HCEC 1CT (cell line): ENCODE measurements at places on chromosomes 7 and 10.

- DNase-seq, result no peak
Observed at GRCh38 chr10:60901561-60902235, 42.3 kb downstream of the RHOBTB1 start.

DNA sequence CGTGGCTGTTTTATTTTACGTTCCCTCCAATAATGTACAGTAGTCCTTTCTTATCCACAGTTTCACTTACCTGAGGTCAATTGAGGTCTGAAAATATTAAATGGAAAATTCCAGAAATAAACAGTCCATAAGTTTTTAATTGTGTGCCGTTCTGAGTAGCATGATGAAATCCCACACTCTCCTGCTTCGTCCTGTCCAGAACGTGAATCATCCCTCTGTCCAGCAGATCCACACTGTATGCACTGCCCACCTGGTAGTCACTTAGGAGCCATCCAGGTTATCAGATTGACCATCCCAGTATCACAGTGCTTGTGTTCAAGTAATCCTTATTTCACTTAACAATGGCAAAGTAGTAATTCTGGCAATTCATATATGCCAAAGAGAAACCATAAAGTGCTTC lies 46.3 kb downstream of the STARD3NL start:
- no peak for DNase-seq

GRCh38 chr7:16841681-16842080 lies 36.9 kb upstream of the AGR2 start:
- no peak for DNase-seq

- DNase-seq, result peak; percentile 80
Observed at GRCh38 chr7:56105508-56105907, 768 bp downstream of the CHCHD2 start.

DNA sequence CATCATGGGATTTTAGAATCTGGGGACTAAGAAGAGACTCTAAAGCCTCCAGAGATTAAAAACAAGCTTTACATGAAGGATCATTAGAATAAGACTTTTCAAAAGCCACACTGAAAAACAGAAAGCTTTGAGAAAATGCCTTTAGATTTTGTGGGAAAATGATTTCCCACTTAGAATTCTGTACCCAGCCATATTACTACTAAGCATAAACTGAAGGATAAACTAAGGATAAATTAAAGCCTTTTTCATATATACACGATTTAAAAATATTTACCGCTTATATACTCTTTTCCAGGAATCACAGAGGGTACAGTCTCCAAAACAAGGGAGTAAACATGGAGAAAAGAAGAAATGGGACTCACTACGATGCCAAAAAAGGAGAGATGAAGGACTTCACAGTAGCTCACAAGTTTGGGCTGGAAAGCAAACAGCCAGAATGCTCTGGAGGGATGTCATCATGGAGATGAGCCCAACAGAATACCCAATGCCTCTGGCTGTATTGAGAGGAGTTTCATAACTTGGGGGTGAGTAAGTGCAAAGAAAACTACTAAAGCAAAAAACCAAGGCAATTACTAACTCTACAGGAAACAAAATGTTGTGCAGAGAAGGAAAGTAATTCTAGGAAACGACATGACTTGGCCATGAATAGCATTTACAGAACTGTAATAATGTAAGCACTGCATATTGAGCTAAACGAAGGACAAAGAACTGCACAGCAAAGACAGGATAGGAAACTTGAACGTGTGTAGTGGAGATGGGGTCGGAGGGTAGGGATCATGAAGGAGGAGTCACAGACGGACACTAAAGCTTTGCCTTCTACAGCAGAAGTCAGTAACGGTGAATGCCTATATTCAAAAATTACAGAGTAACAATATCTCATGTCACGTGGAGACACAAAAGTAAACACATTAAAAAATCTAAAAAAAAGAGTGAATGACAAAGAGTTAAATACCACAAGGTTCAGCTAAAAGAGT lies 61.4 kb upstream of the ASAH2 start:
- DNase-seq, result peak; percentile 83

DNA sequence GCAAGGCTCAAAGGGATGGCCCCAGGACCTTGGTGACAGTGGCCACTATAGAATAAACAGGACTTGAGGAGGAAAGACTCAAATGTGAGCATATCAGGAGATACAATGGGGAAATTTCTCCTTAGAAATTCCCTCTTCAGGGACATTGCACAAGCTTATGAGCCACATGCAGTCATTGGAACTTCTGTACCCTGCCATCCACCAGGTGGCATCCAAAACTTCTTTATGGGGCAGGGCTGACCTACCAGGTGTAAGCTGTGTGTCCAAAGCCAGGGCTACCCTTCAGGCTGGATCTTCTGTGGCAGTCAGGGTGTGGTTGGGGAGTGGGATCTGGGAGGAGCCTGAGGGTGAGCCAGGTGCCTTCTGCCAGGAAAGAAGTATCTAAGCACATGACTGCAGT lies 36.6 kb upstream of the LRRC18 start:
- no peak for DNase-seq

DNA sequence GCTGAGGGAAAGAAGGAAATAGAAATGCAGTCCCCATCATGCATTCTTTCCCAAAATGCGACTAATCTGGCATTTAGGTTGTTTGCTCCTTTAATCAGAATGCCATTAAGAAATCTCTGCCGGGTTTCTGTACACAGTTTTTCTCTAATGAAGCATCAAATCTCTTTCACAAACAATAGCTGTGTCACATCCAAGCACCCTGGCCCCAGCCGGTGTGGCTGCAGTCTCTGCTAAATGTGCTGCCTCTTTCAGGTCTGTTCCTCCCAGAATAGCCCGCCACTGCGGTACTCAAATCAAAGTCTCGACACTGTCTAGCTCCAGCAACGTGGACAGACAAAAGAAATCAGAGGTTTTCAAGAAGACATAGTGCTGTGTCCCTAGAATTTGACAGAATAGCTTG lies 343.8 kb downstream of the KCNMA1 start:
- DNase-seq, result no peak

- DNase-seq, result no peak
Observed at GRCh38 chr7:14095233-14095950, 105.9 kb upstream of the ETV1 start.

DNA sequence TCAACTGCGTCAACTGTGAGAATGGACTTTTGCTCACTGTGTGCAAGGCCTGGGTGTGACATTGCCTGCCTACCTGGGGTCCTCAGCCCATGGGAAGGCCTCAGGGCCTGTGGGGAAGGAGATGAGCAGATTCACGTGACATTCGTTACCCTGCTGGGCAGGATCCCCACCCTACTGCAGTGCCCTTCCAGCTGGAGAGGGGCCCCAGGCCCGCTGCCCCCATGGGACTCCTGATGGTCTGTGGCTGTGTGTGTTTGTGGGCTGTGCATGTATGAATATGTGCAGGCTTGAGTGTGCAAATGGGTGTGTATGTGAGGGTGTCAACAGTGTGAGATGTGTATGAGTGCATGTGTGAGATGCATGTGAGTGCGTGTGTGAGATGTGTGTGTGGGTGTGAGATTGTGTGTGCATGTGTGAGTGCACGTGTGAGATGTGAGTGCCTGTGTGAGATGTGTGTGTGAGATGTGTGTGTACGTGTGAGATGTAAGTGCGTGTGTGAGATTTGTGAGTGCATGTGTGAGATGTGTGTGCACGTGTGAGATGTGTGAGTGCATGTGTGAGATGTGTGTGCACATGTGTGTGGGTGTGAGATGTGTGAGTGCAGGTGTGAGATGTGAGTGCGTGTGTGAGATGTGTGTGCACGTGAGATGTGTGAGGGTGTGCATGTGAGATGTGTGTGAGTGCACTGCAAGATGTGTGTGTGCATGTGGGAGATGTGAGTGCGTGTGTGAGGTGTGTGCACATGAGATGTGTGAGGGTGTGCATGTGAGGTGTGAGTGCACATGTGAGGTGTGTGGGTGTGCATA lies 29.7 kb downstream of the PPIF start:
- no peak for DNase-seq

- DNase-seq, result no peak
Observed at GRCh38 chr10:78653555-78653954, 415.2 kb upstream of the ZMIZ1 start.

- DNase-seq, result no peak
Observed at GRCh38 chr10:123878666-123879303, 12.8 kb downstream of the CPXM2 start.

GRCh38 chr10:59865101-59865500 lies 41.3 kb downstream of the CCDC6 start:
- peak; percentile 13 for DNase-seq

- DNase-seq, result no peak
Observed at GRCh38 chr10:128230401-128230800, 104.2 kb upstream of the MKI67 start.

DNA sequence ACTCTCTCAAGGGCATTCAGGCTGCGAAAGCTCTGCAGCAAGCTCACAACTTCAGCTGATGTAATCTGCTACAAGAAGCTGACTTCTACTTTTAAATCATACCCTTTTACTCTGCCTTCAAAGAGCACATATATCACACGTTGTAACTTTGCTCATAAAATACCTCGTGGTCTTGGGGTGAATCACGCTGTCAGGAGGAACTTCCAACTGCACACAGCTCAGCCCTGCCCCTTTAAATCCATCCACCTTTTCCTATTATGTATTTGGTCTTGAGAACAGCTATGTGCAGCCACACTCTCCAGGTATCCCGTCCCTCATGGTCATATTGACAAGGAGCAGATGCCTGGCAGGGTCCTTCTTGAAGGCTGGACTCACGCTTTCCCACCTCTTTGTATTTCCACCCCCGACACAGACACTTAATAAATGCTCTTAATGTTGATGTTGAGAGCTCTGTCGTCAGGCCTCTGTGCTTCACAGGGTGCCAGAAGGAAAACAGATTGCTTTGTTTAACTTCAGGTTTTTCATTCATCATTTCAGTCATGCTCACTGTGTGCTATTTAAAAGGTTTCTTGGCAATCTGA lies 47.6 kb downstream of the ICA1 start:
- DNase-seq, result peak; percentile 17

GRCh38 chr7:107660381-107661080 lies at the start of gene SLC26A4:
Gene SLC26A4, plus strand, starts transcription at chr7:107660828. Its CDS starts 814 bp downstream, at chr7:107661642.
- DNase-seq, result no peak

DNA sequence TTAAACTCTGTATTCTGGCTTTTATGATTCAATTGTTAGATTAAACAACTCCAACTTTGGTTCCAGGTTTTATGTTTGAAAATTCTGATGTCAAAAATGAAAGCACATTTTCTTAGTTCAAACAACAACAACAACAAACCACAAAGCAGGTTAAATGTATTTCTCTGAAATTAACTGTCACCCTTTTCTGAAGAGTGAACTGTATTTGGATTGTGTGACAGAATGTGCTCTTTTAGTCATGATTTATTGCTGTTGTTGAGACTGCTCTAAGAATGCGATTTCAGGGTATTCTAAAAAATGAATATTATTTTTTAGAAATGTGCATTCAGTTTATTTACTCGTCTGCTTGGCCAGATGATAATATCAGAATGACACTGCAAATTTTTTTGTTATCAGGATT lies 144.1 kb downstream of the GNAI1 start:
- no peak for DNase-seq

DNA sequence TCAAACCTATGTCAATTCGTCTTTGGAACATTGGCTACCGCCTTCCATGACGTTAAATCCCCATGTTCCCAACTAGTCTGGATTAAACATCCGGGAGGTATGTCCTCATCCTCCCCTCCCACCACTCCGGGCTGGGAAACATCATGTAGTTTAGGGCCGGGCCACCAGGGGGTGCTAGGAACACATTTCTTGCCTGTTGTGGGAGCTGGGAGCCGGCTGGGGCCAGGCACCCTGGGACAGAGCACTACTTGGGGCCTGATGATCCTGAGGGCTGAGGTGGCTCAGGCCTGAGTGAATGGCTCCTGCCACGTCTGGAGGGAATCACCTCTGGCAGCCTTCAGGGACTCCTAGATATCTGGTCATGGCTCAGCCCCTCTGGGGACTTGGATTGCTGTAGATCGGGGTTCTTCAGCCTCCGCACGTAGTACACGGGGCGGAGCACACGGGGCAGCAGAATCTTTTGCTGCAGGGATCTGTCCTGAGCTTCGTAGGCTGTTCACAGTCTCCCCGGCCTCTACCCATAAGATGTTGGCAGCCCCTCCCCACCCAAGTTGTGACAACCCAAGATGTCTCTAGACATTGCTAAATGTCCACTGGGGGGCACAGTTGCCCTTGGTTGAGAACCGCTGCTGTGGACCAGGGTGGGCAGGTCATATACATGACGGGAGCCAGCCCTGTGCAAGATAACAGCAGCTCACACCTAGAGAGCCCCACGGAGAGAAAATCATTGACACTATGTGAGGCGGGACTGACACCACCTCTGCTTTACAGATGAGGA lies 141.2 kb upstream of the ZNF716 start:
- DNase-seq, result no peak

DNA sequence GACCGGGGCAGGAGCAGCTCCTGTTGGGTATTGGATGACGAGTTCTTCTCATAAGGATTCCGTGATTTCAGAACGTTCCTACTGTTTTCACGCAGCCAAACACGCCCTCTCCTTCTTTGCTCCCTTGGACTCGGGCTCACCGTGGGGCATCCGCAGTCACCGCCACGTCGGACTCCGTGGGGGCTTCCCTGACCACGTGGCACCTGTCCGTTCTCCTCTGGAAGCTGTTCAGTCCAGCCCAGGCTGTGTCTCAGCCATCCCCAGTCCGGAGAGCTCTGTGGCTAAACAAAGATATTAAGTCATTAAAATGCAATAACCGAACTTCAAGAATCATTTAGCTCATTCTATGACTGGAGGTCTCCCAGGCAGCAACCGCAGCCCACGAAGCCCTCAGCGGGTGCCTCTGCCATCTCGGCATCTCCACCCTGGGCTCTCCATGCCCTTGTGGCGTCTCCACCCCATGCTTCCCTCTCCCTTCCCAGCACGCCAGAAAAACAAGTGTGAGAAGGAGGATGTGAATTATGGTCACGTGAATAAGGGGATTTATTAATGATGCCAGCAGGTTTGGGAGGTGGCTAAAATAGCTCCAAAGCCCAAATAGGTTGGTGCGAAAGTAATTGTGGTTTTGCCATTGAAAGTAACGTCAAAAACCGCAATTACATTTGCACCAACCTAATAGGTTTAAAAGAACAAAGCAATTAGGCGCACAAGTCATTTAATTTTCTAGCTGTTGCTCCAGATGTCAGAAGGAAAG lies 224.6 kb upstream of the PPP2R2D start:
- DNase-seq, result no peak

DNA sequence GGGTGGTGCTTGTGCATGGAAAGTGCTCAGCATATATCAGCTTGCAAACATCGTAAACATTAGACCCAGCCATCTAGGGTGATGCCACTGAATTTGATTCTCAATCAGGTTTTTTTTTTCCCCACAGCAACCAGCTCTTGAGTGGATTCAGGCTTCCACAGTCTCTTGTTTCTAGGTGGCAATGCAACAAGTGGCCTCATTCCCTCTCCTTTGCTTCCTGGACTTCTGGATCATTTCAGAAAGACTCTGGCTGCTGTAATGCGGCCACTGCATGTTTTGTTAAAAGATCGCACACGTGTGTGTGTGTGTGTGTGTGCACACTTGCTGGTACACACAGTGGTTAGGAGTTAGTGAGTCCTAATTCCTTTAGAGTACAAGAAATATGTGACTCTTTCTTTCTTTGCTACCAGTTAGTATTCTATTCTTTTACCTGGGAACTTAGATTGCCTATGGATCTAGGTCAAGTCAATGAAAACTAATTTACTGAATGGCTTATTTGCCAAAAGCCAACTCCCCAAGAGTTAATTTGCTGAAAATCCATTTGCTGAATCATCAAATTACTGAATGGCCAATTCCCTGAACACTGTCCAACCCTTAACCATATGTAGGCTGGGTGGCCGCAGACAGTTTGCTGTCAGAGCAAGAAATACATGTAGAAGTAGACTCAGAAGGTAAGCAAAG lies 222.5 kb downstream of the CCSER2 start:
- no peak for DNase-seq
